Effector memory CD4-positive, alpha-beta T cell (primary cell): ENCODE measurements at places on chromosomes 7 and 10.

DNA sequence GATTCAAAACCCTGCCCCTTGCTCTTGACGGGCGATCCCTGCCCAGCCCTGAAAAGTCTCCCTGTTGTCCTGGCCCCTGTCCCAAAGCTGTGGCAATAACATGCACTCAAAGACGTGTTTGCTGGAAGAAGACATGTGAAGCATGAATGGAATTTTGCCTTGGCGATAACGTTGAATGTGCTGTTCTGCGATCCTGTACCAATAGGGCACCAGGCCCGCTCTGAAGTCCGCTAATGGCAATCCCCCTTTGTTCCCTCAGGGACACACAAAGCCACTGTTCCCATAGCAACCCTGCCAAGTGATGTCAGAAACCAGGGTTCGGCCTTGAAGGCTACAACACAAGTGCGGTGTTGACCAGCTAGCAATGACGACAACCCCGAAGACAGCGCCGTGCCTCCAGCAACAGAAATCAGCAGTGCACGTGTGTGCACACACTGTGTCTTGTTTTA lies 284.6 kb downstream of the KLF6 start:
- no peak for DNase-seq
- no peak overlapping the region for H3K4me3 ChIP-seq
- H3K27me3 ChIP-seq: no peaks in the 10 kb centered on the region
- H3K27ac ChIP-seq: no peak overlapping the region

DNA sequence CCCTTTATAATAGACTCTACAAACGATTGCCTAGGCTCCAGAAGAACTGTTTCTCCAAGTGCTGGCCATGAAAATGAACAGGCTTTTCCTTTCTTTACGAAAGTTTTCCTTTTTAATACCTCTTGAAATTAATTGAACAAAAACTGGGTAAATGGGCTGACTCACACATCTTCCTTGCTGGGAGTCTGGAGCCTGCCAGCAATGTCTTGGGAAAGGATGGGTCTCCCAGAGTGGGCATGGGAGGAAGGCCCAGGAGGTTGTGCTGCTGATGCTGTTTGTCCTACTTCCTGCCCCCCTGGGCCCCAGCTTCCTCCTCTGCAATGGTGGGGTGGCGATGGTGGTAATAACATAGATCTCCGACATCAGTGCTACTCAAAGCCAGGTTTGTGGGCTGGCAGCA lies 174.1 kb downstream of the RPS24 start:
- no peaks in the 10 kb centered on the region for H3K36me3 ChIP-seq
- H3K4me3 ChIP-seq: no peak overlapping the region
- no peak overlapping the region for H3K27ac ChIP-seq
- H3K27me3 ChIP-seq: no peaks in the 10 kb centered on the region
- no peaks in the 10 kb centered on the region for H3K4me1 ChIP-seq

DNA sequence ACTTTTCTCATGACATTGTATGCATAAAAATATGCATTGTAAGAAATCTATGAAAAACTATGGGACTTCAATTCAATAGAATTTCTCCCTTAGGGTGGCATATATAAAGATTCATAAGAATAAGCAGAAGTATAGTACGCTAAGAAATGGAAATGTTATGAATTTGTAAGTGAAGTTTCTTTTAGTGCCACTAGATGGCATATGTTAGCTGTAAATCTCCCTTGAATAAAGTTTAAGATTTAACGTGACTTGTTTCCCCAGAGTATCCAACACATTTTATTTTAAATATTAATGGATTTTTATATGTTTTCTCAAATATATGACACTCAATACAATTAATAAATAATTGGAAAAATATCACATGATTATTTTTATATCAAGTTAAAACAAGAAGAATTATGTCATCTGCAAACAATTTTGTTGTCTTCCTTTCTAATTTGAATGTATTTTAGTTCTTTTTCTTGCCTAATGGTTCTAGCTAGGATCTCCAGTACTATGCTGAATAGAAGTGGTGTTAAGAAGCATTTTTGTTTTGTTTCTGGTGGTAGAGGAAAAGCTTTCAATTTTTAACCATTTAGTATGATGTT lies 287.2 kb downstream of the HGF start:
- H3K27ac ChIP-seq: no peak overlapping the region
- no peak for DNase-seq
- H3K27me3 ChIP-seq: no peaks in the 10 kb centered on the region
- H3K4me1 ChIP-seq: no peaks in the 10 kb centered on the region
- H3K4me3 ChIP-seq: no peak overlapping the region

DNA sequence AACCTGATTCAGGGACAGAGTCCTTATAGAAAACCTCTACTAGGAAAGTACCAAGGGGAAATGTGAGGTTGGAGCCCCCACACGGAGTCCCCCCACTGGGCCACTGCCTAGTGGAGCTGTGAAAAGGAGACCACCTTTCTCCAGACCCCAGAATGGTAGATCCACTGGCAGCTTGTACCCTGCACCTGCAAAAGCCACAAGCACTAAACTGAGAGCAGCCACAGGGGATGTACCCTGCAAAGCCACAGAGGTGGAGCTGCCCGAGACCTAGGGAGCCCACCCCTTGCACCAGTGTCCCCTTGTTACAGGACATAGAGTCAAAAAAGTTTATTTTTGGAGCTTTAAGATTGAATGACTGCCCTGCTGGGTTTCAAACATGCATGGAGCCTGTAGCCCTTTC lies 87.2 kb upstream of the KCNMA1 start:
- no peaks in the 10 kb centered on the region for H3K27me3 ChIP-seq
- no peak overlapping the region for H3K27ac ChIP-seq
- H3K36me3 ChIP-seq: no peaks in the 10 kb centered on the region
- no peaks in the 10 kb centered on the region for H3K4me1 ChIP-seq
- DNase-seq: no peak
- H3K4me3 ChIP-seq: no peak overlapping the region

DNA sequence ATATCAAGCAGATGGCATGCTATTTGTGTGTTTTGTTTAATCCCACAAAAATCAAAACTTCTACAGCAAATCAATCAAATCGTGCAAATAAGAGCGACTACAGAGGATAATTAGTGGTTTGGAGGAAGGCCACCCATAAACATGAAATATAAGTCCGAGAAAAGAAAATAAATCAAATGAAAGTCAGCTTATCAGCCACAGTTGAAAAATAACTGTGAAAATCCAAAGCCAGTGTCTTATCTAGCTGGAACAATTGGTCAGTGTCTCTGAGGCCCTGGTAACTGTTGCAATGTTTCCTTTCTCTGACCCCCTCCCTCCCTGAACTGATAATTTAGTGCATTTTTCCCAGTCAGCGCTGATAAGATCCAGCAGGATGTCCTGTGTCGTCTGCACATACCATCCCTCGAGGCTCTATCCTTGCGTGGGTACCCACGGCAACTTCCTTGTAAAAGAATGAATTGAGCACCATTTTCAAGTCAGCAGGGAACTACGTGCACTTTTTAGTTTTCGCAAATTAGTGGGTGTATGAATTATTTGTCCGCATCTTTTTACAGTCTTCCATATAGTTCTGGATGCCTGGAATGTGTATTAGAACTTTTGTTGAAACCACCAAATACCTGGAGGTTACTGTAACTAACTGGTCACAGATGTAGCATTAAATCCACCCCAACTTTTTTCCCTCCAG lies 10.8 kb upstream of the JCAD start:
- H3K4me3 ChIP-seq: no peak overlapping the region
- DNase-seq: no peak
- H3K27ac ChIP-seq: no peak overlapping the region
- H3K36me3 ChIP-seq: no peaks in the 10 kb centered on the region

DNA sequence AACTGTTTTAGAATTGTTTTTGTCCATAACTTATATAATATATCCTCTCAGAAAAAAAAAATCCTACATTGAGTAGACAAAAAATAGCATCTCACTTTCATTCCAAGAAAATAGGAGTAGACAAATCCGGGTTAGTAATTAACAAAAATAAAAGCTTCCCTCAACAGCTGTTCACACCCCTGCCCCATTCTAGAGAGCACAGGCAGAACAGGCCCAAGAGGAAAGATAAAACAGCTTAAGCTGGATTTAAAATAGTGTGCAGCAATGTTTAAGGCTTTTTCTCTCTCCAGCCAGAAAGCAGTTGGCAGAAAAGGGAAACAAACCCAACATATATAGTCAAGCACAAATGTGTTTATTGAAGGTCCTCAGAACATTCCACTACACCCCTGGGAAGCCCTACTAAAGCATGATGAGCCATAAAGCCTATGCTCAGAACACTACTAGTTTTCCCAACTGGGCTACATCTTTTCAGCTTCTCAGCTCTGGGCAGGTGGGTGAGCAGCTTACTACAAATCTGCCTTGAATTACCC lies 189.9 kb downstream of the MTERF1 start:
- H3K27me3 ChIP-seq: no peaks in the 10 kb centered on the region
- H3K4me3 ChIP-seq: no peak overlapping the region

DNA sequence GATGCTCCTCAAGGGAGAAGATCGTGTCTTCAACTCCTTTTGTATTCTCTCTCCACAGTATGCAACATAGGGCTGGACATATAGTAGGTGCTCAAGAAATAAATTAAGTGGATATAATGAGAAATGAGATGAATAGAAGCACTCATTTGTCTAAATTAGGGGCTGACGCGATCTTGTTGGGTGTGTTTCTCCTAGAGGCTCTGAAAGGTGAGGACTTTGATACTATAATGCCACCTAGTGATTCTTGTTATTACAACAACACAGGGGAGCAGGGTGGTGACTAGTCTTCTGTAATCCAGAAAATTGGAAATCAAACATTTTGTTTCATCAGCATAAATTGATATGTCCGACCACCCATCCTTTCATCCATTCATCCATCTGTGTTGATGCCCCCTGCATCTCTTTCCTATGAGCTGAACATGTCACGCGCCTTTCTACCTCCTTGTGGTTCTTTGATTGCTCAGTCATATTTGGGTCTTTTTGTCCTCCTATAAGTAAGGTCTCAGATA lies 3.5 kb upstream of the CFAP58 start:
- no peak overlapping the region for H3K27ac ChIP-seq
- H3K4me1 ChIP-seq: peaks cover 10% of the 10 kb centered on the region
- H3K4me3 ChIP-seq: no peak overlapping the region
- H3K27me3 ChIP-seq: no peaks in the 10 kb centered on the region
- DNase-seq: no peak
